ENCODE measurements at places on chromosomes 1 and 21. TPM values are rescaled to one million over a fixed set of nuclear protein-coding genes. Genes with fewer than 3 reads are reported as not detected.

DNA sequence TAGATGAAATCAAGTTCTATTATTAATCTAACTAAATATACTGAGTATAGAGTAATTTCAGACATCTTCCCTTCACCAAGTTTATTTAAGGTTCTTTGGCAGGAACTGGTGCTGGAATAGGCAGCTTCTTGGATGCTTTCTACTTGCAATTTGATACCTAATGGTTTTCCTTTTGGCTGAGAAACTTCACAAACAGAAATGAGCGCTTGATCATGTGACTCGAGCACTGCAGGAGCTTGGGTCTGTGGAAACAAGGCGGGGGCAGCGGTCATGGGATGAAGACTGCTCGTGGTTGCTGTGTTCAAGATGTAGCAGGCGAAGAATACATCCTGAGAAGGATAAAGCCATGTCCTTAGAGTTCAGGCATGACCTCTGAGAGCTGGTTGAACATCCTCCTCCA, 136.8 kb downstream of the PTPRC start:
- DNase-seq, result no peak

- no peak for DNase-seq
Observed at GRCh38 chr1:43058545-43059360, 100.1 kb upstream of the SLC2A1 start.

GRCh38 chr1:866095-866494, 57.6 kb upstream of the SAMD11 start:
- no peak for DNase-seq

The RNU1-2 gene
- under 0.01 TPM for total RNA-seq

The IGSF9 gene
- total RNA-seq, result 5.9 TPM

The S100A5 gene
- not detected for total RNA-seq
